ENCODE measurements at places on chromosomes 5 and 9.

- DNase-seq: no peak
These were observed 24.2 kb downstream of the FAM78A start for GRCh38 chr9:131252120-131252519.

DNA sequence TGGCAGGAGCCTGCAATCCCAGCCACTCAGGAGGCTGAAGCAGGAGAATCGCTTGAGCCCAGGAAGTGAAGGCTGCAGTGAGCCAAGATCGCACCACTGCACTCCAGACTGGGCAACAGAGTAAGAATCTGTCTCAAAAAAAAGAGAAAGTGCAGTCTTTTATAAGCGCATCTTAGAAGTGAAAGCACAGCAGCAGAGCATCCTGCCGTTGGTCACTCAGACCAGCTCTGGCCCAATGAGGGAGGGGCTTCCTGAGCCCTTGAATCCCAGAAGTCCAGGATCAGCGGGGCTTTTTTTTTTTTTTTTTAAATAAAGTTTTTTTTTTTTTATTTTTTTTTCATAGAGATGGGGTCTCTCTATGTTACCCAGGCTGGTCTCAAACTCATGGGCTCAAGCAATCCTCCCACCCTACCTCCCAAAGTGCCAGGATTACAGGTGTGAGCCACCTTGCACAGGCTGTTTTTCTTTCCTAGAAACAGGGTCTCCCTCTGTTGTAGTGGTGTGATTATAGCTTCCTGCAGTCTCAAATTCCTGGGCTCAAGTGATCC is 42.3 kb downstream of the NAIF1 start:
- no peak for DNase-seq

DNA sequence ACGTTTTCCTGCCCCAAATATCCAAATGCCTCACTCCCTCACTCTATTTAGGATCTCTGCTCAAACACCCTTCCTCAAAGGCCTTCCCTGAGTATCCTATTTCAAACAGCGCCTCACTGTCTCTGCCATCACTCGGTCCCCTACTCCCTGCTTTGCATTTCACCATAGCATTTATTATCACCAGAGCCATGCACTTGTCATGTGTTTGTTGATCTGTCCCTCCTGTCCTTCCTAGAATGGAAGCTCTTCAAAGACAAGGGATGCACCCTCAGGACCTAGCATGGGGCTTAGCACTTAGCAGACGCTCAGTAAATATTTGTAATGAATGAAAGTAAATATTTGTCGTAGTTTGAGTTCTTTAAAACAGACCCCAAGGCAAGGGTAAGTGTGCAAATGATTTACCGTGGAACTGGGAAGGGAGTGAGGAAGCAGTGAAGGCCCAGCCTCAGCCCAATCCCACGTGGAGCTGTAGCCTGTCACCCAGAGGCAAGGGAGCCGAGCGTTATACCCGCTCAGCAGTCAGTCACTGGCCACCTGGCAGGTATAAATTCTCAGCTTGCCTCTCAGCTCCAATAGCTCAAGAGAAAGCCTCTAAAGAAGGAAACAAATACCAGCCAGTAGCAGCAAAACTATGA is 97.7 kb upstream of the KIF2A start:
- no peak for DNase-seq

- no peak for DNase-seq
These were observed 144.6 kb upstream of the PCA3 start for GRCh38 chr9:76619640-76620039.

DNA sequence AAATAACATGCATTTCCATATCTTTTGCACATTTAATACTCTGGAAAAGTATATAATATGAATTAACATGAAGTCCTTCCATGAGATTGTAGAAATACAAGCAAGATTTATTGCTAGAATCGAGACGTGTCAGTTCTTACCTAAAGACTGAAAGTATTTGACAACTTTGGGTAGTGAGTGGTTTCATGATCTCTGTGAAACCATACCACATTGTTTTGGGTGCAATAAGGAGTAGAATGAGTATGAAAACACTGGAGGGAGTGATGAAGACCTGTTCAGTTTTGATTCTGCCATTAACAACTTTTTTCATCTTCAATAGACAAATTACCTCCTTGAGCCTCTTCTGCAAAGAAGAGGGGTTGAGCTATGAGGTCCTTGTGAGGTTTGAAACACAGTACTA is 133.7 kb downstream of the NUDT12 start:
- DNase-seq: no peak

GRCh38 chr5:55908804-55909203 is 57.6 kb downstream of the IL31RA start:
- no peak for DNase-seq

GRCh38 chr5:52892242-52892878 is 96.8 kb upstream of the ITGA2 start:
- DNase-seq: no peak

- no peak for DNase-seq
These were observed 34.6 kb downstream of the USP20 start for GRCh38 chr9:129869585-129870501.

DNA sequence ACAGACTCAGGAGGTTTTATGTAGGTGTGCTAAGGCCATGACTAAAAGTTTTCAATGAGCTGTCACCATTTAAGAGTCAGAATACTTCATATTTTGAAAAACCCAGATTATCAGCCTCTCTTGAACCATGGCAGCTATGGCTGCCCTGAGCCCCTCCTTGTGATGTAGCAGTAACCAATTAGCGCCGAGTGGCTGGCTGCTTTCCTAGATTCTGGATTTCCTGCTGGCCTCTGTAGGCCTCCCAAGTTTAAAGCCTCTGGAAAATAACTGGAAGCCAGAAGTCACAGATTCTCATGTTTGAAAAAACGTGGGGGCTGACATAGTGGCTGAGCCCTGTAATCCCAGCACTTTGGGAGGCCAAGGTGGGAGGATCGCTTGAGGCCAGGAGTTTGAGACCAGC is 25.5 kb downstream of the DAB2IP start:
- no peak for DNase-seq

DNA sequence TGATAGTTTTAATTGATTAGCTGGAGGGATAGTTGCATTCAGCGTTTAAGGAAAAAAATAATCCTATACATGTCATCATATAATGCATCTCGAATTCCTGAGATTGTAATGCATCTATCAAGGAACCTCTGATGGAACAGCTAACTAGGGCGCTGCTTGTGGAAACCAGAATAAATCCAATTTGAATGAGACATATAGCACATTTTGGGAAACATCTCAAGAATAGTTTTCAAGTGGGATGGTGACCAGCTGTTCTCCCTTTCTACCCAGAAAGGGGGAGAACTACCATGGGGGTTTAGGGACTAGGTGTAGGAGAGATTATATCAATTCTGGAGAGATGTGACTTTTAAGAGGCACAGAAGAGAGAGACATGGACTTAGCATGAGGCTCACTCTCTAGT is 319.3 kb upstream of the BRINP1 start:
- DNase-seq: no peak

- no peak for DNase-seq
These were observed 476.4 kb downstream of the KDM4C start for GRCh38 chr9:7234144-7234543.

DNA sequence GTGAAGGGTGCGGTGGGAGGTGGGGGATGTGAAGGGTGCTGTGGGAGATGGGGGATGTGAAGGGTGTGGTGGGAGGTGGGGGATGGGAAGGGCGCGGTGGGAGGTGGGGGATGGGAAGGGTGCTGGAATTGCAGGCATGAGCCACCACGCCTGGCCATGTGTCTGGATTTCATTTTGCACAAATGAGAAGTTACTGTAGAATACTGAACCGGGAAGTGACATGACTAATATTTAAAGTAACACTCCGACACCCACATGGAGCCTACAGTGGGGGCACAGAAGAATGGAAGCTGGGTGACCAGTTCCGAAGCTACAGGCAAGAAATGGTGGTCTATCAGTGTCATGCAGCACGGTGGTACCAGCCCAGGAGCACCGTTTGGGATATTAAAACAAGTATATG is 69.9 kb upstream of the SPTLC1 start:
- DNase-seq: no peak

GRCh38 chr9:33257276-33257675 is 7.2 kb downstream of the BAG1 start:
- no peak for DNase-seq

GRCh38 chr9:104240890-104241289 is 146.8 kb downstream of the SMC2 start:
- DNase-seq: no peak

DNA sequence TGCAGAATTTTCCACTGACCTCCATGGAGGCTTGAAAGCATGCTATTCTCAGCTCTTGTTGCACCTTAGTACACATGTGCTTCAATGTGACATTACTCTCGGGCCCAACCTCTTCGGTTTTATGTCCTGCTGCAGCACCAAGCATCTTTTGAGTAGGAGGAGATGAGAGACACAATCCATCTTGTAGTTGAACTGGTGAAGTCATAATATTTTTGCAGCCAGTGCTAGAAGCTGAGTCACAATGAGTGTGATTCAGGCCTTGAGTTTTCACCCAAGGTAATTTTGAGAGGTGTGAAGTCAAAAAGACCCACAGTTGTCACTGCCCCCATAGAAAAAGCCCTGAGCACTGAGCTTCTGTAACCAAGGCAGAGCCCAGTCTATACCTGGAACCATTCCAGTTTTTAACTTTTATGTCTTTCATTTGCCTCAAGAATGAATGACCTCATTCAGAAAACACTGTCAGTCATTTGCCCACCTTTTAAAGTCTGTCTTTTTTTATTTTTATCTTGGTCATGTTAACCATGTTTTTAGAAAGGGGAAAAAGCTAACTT is 117.7 kb downstream of the ZNF462 start:
- DNase-seq: no peak

DNA sequence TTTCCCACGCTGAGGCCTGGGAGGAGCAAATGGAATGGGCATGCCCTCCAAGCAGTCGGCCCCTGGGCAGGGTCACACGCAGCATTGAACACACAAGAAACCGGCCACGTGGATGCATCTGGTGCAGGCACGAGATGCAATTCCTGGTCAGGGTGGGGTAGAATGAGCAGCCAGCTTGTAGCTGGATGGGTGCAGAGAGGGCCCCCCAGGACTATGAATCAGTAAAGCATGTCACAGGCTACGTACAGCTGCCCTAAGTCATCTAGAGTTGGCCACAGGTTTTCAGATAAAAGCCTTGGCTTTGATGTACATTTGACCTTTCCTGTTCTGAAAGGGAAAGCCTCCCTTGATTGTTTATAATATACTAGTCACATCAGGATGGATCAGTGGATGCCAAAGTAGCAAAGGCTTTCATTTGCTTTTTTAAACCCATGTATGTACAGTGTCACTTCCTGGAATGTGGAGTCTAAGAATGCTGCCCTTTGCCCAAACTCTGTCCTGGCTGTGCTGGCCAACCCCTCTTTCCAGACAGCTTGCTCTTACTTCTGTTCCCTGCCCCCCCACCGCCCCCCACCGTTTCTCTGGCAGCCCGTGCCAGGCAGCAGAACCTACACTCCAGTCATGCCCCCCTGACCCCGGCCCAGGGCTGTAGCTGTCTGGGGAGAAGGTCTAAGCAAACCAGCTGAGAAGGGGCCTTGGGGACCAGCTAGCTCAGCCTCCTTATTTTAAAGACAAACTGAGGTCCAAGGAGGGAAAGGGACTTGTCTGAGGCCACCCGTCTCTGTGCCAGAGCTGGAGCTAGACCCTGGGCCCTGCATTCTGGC is 169.2 kb downstream of the HSPA4 start:
- DNase-seq: no peak

DNA sequence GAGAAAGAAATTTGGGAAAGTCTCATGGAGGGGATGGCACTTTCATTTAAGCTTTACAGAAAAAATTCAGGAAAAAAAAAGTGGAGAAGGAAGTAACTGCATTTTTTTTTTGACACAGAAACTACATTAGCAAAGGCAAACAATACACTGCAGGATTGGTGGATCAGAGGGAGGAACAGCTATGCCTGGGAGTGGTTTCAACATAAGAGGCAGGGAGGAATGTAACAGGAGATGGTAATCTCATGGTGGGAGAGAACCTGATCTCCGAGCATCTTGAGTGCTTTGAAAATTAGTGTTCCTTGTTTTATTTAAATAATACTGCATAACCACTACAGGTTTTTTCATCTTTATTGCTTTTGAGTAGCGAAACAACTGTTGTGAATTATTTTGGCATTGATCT is 249.4 kb downstream of the FAM170A start:
- DNase-seq: no peak

- peak; percentile 12 for DNase-seq
These were observed 91.8 kb downstream of the PDE6A start for GRCh38 chr5:149852641-149853330.

GRCh38 chr5:154087260-154087659 is 48.5 kb downstream of the MFAP3 start:
- DNase-seq: no peak
